ENCODE measurements at places on chromosomes 7 and 10.

- DNase-seq: no peak
Measured at GRCh38 chr10:792083-792791, 102.8 kb upstream of the DIP2C start.

DNA sequence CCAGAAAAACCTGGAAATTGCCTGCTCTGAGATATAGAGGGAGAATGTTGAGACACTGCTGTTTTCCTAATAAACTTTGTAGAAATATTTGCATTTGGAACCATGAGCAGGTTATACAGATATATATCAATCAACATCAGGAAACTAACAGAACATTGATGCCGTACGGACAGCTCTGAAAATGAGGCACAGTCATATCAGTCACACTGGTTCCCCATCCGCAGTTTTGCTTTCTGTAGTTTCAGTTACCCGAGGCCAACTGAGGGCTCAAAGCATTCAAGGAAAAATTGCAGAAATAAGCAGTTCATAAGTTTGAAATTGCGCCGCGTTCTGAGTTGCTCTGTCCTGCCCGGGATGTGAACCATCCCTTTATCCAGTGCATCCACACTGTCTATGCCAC lies 137.9 kb downstream of the KLF6 start:
- DNase-seq: no peak

GRCh38 chr10:103653581-103654037 lies 160.1 kb downstream of the NEURL1 start:
- peak; percentile 70 for DNase-seq

DNA sequence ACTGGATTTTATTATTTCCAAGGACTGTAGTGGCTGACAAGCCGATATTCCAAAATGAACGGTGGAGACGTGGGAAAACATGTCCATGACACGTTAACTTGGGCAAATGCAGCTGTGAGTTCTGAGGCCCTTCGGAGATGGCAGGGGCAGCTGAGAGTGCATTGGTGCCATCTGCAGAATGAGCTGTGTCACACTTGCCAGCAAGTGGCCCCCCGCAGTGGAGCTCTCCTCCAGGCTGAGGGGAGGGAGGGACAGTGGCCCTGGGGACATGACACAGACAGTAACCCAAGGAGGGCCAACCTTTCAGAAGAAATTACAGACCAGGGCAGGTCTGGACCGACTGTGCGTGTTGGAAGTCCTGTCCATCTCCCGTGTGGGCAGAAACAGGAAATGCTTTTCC lies 139.4 kb downstream of the SVIL start:
- no peak for DNase-seq

GRCh38 chr10:86439544-86439943 lies 72.9 kb upstream of the GRID1 start:
- no peak for DNase-seq
